ENCODE measurements at places on chromosomes 2 and 18.

DNA sequence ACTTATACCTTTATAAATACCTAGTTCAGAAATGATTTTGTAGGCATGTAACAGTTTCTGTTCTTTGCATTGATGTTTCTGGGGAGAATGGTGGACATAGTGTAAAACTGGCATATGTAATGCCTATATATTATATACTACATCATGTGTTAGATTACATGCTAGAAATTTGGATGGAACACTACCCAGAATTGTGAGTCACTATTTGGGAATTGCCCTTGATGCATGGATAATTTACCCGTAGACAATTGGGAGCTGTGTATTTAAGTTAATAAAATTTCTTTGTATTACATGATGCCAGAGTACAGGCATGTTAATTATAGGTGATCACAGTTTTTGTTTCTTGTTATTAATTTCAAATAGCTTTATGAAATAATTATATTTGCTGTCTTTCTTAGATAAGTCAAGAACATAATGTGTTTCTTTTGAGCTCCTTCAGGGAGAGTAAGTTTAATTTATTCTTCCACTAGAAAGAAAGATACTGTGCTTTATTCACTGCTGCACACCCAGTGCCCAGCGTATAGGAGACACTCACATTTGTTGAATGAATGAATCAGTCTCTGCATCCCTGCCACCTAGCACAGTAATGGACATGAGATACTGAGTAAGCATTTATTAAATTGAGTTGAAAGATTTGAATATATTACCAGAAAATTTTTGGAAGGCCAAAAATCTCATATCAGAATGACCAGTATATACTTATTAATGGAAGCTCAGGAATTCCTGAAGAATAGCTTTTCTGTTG lies 16.9 kb downstream of the ACSL3 start:
- no peak for DNase-seq

DNA sequence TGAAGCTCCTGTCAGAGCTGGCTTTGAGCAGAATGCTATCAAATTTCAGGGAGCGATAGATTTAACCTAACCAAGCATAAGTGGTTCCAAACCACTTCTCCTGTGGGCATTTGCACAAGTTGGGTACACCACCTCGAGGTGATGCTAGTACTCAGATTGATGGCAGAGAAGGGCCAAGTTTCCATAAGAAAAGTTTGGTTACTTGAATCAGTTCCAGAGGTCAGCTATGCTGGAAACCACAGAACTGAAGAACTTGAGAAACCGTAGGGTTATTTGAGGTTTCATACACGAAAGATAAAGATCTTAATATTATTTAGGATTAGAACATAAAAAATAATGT lies 238.2 kb upstream of the SOX11 start:
- DNase-seq, result no peak

- DNase-seq, result peak; percentile 8
Observed at GRCh38 chr2:165699946-165700345, 94.1 kb downstream of the GALNT3 start.

- DNase-seq, result no peak
Observed at GRCh38 chr2:144516411-144516980, 3.4 kb downstream of the ZEB2 start.

DNA sequence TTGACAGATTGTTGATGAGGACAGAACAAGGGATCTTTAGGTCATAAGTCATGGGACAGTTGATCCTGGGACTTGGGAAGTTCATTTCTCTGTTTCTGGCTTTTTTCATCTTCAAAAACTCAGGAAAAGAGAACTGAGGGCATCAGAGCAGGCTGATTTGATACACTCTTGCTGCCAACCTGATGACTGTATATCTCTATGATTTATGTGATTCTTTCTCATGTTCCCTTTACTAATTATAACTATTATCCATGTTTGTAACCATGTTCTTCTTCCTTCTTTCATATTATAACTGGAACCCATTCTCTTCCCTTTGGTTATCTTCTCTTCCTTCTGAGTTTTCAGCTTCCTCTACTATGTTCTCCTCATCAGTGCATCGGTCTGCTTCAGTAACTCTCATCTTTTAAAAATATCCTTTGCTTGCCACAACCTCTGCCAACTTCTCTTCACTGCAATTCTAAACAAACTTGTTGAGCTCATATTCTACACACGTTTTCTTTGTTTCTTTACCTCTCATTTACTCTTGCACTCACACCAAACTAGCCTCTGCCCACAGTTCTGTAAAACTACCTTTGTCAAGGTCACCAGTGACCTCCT lies 13.5 kb downstream of the RASGRP3 start:
- DNase-seq, result no peak

GRCh38 chr2:205119136-205119535 lies 563.2 kb upstream of the NRP2 start:
- no peak for DNase-seq

DNA sequence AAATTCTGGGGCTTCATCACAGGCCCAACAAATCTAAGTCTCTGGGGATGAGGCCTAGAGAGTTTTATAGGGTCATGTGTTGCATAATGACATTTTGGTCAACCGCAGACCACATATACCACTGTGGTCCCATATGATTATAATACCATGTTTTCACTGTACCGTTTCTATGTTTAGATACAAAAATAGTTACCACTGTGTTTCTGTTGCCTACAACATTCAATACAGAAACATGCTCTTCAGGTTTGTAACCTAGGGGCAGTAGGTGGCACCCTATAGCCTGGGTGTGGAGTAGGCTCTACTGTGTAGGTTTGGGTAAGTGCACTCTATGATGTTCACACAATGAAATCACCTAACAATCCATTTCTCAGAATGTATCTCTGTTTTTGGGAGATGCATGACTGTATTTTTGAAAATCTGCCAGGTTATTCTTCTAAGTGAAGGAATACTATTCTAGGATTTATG lies 485.2 kb downstream of the PTPRM start:
- DNase-seq, result no peak

DNA sequence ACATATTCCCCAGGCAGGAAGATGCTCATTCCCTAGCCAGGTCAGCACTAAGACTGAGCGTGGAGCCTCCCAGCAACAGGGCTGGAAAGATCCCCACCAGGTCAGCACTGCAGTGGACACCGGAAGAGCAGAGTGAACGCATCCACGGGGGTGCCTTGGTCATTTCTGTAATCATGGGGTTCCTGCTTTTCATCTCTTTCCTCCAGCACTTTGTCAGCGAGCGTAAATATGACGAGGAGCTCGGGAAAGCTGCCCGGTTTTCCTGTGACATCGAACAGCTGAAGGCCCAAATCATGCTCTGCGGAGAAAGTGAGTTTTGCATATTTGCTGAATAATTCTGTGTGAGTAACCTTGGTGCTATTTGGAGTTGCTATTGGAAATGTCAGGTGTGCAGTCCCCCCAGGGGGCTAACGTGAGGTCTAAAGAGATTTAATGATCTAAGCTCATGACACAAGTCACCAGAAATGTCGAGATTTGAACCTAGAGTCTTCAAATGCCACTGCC lies 40.1 kb downstream of the KCTD18 start:
- no peak for DNase-seq

DNA sequence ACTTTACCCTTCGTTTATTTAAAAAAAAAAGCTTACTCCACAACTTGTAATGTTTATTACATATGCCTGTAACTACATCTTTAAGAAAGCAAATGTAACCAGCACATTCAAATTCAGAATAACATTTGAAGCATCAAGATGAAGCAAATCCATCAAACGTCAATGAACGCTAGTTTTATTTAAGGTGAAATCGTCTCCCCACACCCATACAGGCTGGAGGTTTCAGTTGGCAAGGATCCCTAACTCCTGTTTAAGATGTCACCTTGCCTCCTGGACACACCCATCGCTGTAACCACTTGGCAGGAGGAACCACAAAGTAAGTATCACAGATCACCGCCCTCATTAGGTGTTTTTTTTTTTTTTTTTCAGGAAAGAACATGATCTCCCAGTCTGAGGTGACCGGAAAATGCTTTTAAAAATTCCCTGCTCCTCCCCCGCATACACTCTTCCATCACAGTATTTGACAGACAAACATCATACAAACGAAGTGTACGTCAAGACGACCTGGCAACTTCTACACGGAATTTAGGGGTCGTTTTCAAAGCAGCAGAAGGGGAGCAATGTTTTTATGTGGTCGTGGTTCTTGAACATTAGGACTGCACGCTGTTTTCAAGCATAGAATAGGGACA lies 19.7 kb upstream of the STPG4 start:
- DNase-seq, result peak; percentile 24

DNA sequence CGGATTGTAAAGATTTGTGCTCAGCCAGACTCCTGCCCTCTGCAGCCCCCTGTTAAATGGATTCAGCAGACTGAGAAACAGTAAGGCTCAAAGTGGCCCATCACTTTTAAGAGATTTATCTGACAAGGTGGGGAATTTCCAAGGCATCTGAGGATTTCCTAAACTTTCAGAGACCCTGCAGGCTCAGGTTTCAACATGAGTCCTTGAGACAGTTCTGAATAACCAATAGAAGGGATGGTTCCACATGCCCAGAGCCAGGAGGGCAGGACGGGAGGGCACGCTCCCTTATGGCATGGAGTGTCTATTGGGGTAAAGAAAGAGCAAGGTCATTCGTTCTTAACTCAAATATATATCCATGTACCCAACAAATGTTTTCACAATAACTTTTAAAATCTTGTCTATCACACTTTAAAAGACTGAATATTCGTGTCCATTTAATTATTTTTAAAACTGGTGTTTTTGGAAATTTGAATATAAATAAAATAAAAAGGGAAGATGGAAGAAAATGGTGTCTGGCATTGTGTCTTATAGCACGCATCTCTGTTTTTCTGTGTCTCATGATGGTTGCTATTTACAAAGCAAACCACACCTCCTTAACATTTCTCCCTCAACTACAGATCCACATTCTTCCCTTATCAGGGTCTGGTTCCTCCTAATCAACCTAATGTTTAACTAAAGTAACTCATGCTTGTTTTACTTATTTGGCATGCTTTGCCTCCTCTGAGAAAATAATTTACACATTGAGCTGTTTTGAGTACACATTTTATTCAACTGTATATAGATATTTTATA lies 56.0 kb upstream of the DSG1 start:
- DNase-seq, result no peak

GRCh38 chr2:156511803-156512202 lies 75.6 kb downstream of the GPD2 start:
- no peak for DNase-seq

DNA sequence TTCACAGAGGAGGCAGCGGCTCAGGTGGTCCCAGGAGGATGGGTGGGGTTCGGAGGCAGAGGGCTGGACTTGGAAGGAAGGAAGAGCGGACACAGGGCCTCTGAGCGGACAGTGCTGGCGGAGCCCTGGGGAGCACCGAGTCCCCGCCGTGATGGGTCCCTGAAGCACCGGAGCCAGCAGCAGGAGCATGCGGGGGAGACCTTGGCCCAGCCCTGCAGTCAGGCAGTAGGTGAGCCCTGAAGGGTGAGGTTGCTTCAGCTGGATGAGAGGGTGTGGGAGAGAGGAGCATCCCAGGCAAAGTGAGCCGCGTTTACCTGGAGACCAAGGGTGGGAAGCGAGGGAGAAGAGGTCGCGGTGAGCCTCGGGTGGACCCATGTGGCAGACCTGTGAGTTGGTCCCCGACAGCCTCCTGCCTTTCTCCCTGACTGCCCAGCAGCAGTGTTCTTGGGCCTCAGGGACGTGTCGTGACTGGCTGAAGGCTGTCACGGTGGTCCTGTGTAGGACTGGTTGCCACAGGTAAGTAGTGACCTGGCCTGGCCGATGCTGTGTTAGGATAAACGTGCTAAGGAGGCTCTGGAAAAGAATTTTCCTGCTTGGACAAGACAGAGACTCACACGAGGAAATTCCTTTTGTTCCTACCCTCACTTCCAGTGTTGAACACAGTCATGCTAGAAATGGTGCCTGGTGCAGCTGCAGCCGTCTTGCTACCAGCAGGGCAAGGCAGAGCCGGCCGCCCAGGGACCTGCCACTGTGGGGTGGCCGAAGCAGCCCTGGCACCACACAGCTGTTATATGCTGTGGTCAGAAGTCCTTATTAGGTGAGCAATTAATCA lies 73.0 kb downstream of the RRM2 start:
- no peak for DNase-seq

- no peak for DNase-seq
Observed at GRCh38 chr2:207375207-207375875, 154.4 kb upstream of the CREB1 start.

DNA sequence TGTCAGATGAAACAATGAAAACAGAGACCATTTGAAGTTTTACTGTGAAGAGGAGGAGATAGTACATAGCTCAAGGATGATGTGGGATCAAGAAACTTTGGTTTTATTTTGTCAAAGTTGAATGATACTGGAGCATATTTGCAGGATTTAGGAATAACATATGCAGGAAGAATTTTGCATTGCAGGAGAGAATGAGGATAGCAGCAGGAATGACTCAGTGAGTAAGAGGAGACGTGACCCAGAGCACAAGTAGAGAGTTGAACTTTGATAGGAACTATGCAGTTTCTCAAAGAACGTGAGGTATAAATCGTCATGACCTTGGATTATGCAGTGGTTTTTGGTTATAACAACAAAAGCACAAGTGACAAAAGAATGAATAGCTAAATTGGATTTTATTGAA lies 47.7 kb downstream of the MAPRE2 start:
- no peak for DNase-seq

DNA sequence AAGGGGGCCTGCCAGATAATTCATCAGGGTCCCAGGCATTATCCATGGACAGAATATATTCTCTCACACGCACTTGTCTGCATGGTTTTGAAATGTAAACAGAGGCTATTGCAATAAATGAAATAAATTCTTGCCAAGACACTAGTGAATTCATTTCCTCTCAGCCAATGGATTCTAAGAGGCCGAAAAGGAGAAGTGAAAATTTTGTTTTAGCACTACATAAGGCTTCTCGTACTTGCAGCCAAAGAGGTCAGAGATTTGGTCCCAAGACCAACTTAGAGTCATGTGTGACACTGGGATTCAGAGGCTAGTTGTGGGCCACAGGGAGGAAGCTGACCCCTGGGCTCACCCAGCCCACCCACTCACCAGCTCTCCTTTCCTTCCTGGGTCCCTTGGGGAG lies 184.1 kb upstream of the GLI2 start:
- DNase-seq, result no peak

DNA sequence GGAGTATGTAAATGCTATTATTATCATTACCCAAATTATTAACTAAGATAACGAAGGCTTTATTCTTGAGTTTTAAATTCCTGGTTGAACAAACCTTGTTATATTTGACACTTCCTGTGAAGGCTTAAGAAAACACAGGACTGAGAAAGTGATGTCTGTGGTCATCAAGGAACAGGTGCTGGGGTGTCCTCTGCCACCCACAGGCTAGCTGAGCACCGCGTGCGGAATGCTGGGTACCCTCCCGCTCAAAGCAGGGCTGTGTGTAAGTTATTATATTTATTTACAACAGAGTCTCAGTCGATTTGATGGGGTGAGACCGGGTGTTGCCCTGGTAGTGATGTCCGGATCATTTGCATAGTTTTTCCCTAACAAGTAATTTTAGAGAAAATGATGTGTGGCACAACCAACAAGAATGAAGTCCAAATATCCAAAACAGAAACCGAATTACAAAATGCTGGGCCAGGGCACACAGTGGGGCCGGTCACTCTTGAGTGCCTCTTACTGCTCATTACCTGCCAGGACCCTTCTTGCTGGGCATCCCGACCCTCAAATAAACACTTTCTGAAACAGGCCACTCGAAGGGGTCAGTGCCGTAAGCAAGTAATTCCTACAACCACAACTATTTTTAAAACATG lies 49.2 kb downstream of the TMEM18 start:
- no peak for DNase-seq

All from germinal center (tissue), 1 donor.